ENCODE measurements at places on chromosomes 1 and 21. TPM values are rescaled to one million over a fixed set of nuclear protein-coding genes. Genes with fewer than 3 reads are reported as not detected.

CBS gene
- 22.4 TPM for total RNA-seq

RXRG gene
- total RNA-seq = not detected

RPTN gene
- total RNA-seq = not detected

DCDC2B gene
- total RNA-seq = not detected

MUL1 gene
- 25.5 TPM for total RNA-seq

PTAFR gene
- 0.49 TPM for total RNA-seq

TNFSF18 gene
- total RNA-seq = not detected

KRTAP10-1 gene
- not detected for total RNA-seq

HLX gene
- total RNA-seq = 6.0 TPM

MTARC1 gene
- not detected for total RNA-seq

TEKT2 gene
- not detected for total RNA-seq

PROK1 gene
- not detected for total RNA-seq

AIM2 gene
- 11.6 TPM for total RNA-seq

HPCAL4 gene
- total RNA-seq = 3.0 TPM

HEYL gene
- total RNA-seq = not detected

TPRG1L gene
- total RNA-seq = 17.1 TPM

ZNF593OS gene
- not detected for total RNA-seq

FCN3 gene
- not detected for total RNA-seq

CELA3B gene
- not detected for total RNA-seq

SERPINC1 gene
- total RNA-seq = not detected

CASQ2 gene
- not detected for total RNA-seq

LCE1A gene
- not detected for total RNA-seq

CATSPERE gene
- 0.32 TPM for total RNA-seq

TLR5 gene
- total RNA-seq = 0.17 TPM

ATP1A1 gene
- 233 TPM for total RNA-seq

ADAMTS4 gene
- 2.4 TPM for total RNA-seq

GJA8 gene
- not detected for total RNA-seq

IGSF3 gene
- 0.83 TPM for total RNA-seq

CFAP141 gene
- not detected for total RNA-seq

B3GALT5 gene
- total RNA-seq = not detected

RNF186 gene
- total RNA-seq = not detected

KRTAP13-2 gene
- not detected for total RNA-seq

AMIGO1 gene
- 1.1 TPM for total RNA-seq

FCGR2B gene
- not detected for total RNA-seq

TTLL10 gene
- total RNA-seq = 1.7 TPM

C1QB gene
- total RNA-seq = not detected

C1orf185 gene
- total RNA-seq = not detected

PACC1 gene
- 19.7 TPM for total RNA-seq

KLHDC9 gene
- not detected for total RNA-seq

C4BPA gene
- not detected for total RNA-seq

CBR3 gene
- 20.4 TPM for total RNA-seq

OLIG2 gene
- not detected for total RNA-seq

POU2F1 gene
- total RNA-seq = 20.0 TPM

DENND1B gene
- total RNA-seq = 27.9 TPM

NKAIN1 gene
- total RNA-seq = 0.07 TPM

SPRR2F gene
- total RNA-seq = not detected

PDPN gene
- not detected for total RNA-seq

ASCL5 gene
- total RNA-seq = not detected

CSRP1 gene
- total RNA-seq = 77.1 TPM

ITLN2 gene
- total RNA-seq = not detected

C8A gene
- total RNA-seq = not detected

All from T-helper 1 cell treated with Interleukin-12 subunit alpha and Interleukin-12 subunit beta and Interleukin-4 antibody, amounts not matched to agents 30 ng/mL and 1 ng/mL, for 36 hours (primary cell).